NCI-H2107 (cell line): ENCODE measurements at places on chromosomes 11 and 22.

DNA sequence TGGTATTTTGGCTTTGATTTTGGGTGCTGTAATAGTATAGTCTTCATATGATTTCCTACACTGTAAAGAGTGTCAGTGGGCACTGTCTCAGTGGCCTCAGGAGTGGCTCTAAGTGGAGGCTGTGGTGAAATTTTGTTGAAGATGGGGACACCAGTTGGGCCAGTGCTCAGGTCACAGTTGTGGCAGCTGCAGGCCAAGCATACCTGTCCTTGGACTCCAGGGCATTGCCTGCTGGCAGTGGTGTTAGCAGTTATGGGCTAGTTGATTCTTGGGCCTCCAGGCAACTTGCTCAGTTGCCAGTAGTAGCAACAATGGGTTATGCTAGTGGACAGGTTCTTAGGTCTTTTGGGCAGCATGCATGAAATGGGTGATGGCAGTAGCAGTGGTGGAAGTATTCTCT, 39.2 kb upstream of the SLC22A25 start:
- no peak for DNase-seq

GRCh38 chr11:68659158-68659921, 25.0 kb upstream of the GAL start:
- peak; percentile 91 for DNase-seq

DNA sequence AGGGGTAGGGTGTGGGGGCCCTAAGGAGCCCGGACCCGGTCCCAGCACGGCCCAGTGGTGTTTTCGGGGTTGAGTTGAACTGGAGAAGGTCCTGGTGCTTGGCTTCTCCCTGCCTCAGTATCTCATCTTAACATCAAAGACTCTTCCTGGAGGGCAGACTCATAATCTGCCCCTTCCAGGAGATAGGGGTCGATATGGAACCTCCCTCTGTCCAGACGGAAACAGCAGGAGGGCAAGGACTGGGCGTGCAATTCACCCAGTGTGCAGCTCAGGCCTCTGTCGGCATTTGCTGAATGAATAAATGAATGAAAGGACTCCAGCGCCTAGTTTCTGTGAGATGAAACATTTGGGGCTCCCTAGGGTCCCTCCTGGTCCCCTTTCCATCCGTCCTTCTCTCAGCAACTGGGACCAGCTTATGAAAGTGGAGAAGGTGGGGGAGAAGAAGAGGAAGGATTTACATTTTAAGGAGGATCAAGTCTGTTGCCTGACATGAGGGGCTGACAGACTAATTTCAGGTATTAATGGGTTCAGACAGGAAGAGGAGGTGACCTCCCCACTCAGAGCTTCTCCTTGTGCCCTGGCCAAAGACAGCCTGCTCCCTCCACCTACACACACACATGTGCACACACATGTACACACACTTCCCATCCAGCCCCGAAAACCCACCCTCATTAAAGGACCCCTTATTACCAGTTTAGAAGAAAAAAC, 1.1 kb upstream of the SHISA8 start:
- no peak for DNase-seq

DNA sequence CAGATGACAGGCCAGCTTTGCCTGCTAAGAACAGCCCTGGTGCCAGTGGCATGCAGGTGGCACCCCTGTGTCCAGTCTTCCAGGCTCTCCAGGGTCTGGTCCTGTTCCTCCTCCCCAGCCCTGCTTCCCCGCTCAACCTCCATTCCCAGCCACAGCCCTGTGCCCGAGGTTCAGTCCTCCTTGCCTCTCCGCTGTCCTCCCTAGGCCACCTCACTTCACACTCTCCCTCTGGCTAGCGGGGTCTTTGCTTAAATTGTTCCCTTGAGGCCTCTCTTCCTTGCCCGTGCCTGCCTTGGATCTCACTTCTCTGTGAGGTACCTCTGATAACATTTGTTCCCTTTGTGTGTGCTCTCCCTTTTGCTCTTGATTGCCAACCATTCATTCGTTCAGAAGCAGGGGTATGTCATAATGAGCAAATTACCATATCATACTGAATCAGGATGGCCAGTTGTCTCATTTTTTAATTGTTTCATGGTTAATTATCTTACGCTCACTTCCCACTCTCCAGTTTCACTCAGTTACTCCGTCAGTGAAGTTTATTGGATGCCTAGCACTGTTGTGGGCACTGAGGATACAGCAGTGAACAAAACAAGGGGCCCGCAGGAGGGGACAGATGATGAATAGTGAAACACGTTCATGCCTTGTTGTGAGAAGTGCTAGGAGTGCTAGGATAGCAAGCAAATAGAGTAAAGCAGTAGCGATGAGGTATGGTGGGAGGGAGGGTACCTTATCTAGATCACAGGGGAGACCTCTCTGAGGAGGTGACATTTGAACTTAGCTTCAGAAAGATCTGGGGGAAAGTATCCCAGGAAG, 7.4 kb downstream of the BMAL1 start:
- DNase-seq: no peak

DNA sequence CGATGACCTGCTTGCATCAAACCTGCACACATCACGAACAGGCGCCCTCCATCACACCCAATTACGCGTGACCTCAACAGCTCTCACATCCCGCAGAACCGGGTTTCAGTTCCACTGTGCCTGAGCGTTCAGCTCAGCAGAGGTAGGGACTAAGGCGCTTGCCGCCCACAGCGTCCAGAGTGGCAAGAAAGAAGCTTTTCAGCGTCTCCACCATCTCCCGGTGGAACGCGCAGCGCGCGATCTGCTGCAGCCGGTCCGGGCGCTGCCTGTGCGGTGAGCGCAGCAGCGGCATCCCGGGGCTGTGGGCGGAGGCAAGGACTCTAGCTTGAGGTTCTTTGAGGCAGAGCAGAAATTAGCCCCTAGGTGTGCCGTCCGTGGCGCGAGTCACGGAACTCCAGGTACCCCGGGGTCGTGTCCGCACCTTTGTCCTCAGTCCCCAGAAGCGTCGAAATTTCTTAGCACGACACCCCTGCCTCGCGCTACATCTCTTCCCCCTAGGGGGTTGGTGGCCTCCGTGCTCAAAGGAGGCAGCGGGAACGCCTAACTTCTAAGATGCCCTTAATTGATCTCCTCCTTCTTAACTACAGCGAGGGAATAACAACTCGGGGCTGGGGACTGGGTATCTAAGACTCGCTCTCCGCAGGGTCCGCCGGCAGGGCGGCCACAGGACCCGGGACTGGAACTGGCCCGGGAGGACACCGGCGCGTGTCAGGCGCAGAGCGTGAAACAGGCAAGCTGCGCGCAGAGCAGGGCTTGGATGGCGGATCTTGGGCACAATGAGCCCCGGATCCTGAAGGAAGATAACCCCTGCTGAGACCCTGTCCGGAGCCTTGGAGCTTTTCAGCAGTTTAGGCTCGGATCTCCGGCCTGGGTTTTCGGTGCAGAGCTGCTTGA, 1.7 kb upstream of the CALCA start:
- DNase-seq: no peak

- DNase-seq: no peak
Measured at GRCh38 chr11:113317339-113317738, 3.0 kb downstream of the TTC12 start.

GRCh38 chr11:104205838-104206237, 41.9 kb upstream of the PDGFD start:
- DNase-seq: no peak

- no peak for DNase-seq
Measured at GRCh38 chr11:132821014-132821413, 711.3 kb downstream of the OPCML start.

- DNase-seq: no peak
Measured at GRCh38 chr11:6771926-6772893, at the start of gene OR2AG2. Gene OR2AG2, minus strand, starts transcription at chr11:6771976. Its CDS starts 3,019 bp downstream, at chr11:6768957.

DNA sequence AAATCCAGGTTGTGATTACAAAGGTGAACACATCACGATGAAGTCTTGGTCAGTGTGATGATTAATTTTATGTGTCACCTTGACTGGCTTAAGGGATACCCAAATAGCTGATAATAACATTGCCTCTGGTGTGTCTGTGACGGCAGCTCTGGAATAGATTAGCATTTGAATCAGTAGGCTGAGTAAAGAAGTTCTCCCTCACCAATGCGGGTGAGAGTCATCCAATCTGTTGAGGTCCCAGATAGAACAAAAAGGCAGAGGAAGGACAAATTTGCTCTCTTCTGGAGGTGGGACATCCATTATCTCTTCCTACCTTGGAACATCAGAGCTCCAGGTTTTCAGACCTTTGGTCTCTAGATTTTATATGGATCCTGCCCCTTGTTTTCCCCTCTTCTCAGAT, 856.2 kb upstream of the CCDC90B start:
- DNase-seq: no peak
